Activated naive CD4-positive, alpha-beta T cell treated with anti-CD3 and anti-CD28 coated beads, Interleukin-2, amount 50 U/mL, for 72 hours (primary cell): ENCODE measurements at places on chromosomes 6 and 20. TPM values are rescaled to one million over a fixed set of nuclear protein-coding genes. Genes with fewer than 3 reads are reported as not detected.

The SLC2A4RG gene
- 37.2 TPM for total RNA-seq

The MLN gene
- total RNA-seq, result not detected

DNA sequence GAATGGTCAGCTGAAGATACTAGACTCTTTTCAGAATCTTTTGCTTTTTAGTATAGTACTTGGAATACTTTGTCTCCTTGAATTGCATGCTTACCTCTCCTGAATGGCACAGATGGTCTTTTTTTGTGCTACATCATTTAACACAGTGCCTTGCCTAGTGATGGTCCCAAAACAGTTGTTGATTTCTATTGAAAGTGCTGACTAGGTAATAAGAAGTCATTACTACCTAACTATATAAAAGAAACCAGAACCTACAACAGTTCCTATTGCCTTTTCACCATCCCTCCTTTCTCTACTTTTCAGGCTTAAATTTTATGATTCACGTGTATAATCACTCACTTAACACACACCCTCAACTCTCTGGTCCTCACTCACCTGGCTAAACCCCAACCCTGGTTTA lies 64.6 kb upstream of the PRND start:
- no peak for DNase-seq

DNA sequence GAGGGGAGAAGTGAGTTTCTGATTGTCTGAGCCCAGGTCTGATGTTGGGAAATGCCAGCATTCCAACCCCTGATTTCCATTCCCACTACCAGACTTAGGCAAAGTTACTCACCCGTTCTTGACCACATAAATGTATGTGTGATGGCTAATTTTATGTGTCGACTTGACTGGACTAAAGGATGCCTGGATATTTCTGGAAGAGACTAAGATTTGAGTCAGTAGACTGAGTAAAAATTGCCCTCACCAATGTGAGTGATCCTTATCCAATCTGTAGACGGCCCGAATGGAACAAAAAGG lies 95.8 kb upstream of the TAB2 start:
- no peak for DNase-seq

DNA sequence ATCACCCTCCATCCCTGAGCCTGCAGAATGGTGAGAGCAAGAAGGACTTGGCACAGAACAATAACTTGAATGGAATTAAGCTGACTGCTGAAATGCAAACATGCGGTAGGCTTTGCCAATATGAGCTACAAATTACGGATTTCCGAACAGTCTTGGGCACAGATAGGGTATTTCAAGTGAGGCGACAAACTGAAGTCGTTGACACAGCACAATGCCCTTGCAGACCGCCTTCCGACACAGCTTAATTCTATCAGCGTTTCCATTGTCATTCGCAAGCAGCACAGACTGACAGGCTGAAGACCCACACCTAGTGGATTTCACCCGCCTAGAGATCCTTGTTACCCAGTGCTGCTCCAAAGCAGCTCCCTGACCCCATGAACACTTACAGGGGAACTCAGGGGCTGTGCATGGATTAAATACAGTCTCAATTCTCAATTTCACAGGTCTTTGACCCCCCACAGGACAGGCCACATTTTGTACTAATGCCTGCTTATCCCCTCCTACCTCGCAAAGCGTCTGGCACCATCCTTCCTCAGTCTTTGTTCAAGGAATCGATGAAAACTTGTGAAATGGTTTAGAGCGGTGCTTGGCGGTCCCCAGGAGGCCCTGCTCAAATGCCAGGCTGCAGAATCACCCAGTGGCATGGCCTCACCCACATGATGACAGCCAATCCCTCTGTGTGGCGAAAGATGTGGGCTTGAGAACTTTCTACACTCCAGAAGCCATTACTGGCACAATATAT lies 34.6 kb downstream of the RAMACL start:
- no peak for DNase-seq
